ENCODE measurements at places on chromosomes 4 and X. TPM values are rescaled to one million over a fixed set of nuclear protein-coding genes. Genes with fewer than 3 reads are reported as not detected.

DNA sequence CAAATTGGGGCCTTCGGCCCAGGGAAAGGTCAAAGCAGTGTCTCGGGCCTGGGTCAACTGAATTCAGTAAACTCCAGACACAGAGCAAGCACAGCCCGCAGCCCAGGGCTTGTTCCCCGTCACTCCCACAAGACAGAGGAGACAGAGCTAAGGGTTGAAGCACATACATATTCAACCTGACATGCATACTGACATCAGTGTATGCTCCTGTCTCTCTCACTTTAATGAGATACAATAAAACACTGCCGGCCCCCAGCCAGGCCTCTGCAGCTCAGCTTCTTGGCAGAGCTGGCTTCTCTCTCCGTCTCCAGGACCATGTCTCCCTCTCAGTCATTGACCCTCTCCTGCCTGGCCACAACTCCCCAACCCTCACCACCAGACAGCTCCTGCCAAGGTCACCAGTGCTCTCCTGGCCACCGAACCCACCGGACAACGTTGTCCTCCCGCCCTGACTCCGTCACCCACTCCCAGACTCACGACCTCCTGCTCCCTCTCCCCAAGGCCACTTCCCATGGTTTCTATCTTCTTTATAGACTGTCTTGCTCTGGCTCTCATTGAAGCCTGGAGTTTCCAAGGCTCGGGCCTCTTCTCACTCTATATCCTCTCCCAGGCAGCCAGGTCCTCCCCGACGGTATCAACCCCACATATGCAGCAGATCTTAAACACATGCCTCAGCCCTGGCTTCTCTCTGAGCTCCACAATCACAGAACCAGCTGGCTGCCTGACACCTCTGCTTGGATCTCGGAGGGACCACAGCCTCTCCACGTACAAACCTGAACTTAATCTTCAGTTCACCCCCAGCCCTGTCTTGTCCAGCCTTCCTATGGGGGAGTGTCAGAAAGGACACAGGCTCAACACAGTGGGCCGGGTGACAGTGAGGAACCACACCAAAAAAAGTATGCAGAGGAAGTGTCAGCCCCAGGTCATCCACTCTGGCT lies 67.7 kb upstream of the C4orf50 start:
- no peaks in the 10 kb centered on the region for H3K36me3 ChIP-seq
- no peak overlapping the region for H3K4me3 ChIP-seq
- no peak overlapping the region for H3K27ac ChIP-seq
- H3K4me1 ChIP-seq = no peaks in the 10 kb centered on the region
- no peaks in the 10 kb centered on the region for H3K27me3 ChIP-seq
- DNase-seq = no peak

GRCh38 chrX:131830400-131831184 lies 192.5 kb upstream of the STK26 start:
- H3K27ac ChIP-seq = peak overlapping the region; percentile 9
- peaks cover 24% of the 10 kb centered on the region for H3K27me3 ChIP-seq
- H3K36me3 ChIP-seq = no peaks in the 10 kb centered on the region
- no peak overlapping the region for H3K4me3 ChIP-seq

DNA sequence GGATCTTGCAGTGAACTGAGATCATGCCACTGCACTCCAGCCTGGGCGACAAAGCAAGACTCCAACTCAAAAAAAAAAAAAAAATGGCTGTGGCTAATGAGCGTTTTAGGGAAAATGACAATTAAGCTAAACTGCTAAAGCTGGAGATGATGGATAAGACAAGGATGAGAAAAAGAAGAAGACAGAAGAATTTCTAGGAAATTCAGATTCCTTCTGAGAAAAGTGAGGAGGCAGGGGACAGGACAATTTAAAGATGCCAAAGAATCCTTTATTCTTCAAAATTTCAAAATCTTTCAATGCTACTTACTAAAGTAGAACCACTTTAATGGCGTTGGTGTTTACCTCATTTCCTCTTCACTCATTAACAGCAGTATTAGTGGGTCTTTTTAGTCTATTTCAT lies 7.7 kb downstream of the PALLD start:
- H3K4me3 ChIP-seq = no peak overlapping the region
- no peaks in the 10 kb centered on the region for H3K27me3 ChIP-seq
- no peaks in the 10 kb centered on the region for H3K4me1 ChIP-seq
- no peak for DNase-seq
- no peaks in the 10 kb centered on the region for H3K36me3 ChIP-seq

- no peak overlapping the region for H3K27ac ChIP-seq
- H3K4me1 ChIP-seq = peaks cover 7% of the 10 kb centered on the region
- DNase-seq = no peak
- no peak overlapping the region for H3K4me3 ChIP-seq
Observed at GRCh38 chrX:11269006-11269405, 24.2 kb upstream of the AMELX start.

- no peak for DNase-seq
- no peak overlapping the region for H3K27ac ChIP-seq
- no peaks in the 10 kb centered on the region for H3K4me1 ChIP-seq
- no peaks in the 10 kb centered on the region for H3K36me3 ChIP-seq
- no peak overlapping the region for H3K4me3 ChIP-seq
Observed at GRCh38 chrX:20595928-20596575, 329.3 kb upstream of the RPS6KA3 start.

DNA sequence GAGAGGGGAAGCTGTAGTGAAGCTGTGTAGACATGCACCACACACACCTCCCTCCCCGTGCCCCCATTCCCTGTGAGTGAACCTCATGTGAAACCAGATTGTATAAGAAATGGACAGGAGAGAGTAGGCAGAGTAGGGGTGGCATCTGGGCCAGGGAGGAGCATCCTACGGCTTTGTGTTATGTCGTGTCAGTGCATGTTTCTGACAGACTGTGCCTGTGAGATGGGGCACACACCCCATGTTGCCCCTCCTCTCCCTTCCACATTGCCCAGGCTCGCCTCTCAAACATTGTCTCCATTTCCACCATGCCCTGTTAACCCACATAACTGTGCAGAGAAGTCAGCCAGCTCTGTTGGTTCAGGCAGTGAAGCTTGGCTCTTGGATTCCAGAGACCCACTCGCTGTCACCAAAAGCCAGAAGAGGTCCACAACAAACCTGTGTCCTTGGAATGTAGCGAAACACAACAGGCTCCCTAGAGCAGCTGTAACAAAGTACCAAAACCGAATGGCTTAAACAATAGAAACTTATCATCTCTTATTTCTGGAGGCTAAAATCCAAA lies 56.1 kb downstream of the SLC9A6 start:
- no peak for DNase-seq
- H3K4me1 ChIP-seq = no peaks in the 10 kb centered on the region
- H3K27me3 ChIP-seq = no peaks in the 10 kb centered on the region
- peaks cover 2% of the 10 kb centered on the region for H3K36me3 ChIP-seq
- H3K27ac ChIP-seq = no peak overlapping the region
- no peak overlapping the region for H3K4me3 ChIP-seq

GRCh38 chr4:55635282-55635681 lies 816 bp downstream of the NMU start:
- H3K36me3 ChIP-seq = no peaks in the 10 kb centered on the region
- H3K27me3 ChIP-seq = peaks cover 37% of the 10 kb centered on the region
- DNase-seq = no peak
- no peak overlapping the region for H3K27ac ChIP-seq
- H3K4me1 ChIP-seq = peaks cover 4% of the 10 kb centered on the region

GRCh38 chr4:89906777-89907521 lies 12.3 kb downstream of the MMRN1 start:
- H3K27me3 ChIP-seq = no peaks in the 10 kb centered on the region
- DNase-seq = no peak
- H3K4me1 ChIP-seq = no peaks in the 10 kb centered on the region
- no peak overlapping the region for H3K27ac ChIP-seq
- no peak overlapping the region for H3K4me3 ChIP-seq
- H3K36me3 ChIP-seq = no peaks in the 10 kb centered on the region

DNA sequence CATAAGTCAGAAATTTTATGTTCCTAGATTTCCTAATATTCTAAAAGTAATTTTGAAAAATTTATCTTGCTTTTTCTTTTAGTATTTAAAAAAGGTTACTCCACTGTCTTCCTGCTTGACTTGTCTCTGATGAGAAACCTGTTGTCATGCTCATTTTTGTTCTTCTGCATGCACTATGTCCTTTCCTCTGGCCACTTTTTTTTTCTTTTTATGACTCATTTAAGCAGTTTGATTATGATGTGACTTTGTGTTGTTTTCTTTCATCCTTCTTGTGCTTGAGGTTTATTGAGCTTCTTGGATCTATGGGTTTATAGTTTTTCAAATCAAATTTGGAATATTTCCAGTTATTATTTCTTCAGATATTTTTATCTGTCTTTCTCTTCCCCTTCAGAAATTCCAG lies 12.0 kb upstream of the UFSP2 start:
- H3K4me1 ChIP-seq = no peaks in the 10 kb centered on the region
- no peaks in the 10 kb centered on the region for H3K27me3 ChIP-seq
- no peaks in the 10 kb centered on the region for H3K36me3 ChIP-seq
- no peak overlapping the region for H3K4me3 ChIP-seq
- H3K27ac ChIP-seq = no peak overlapping the region
- no peak for DNase-seq

GRCh38 chr4:170079981-170080380 lies 9.8 kb downstream of the AADAT start:
- H3K27me3 ChIP-seq = no peaks in the 10 kb centered on the region
- no peak overlapping the region for H3K4me3 ChIP-seq
- no peak overlapping the region for H3K27ac ChIP-seq
- H3K36me3 ChIP-seq = peaks cover 72% of the 10 kb centered on the region

- H3K27me3 ChIP-seq = no peaks in the 10 kb centered on the region
- no peak overlapping the region for H3K4me3 ChIP-seq
- H3K36me3 ChIP-seq = no peaks in the 10 kb centered on the region
Observed at GRCh38 chr4:6502747-6503465, 30.5 kb upstream of the PPP2R2C start.

DNA sequence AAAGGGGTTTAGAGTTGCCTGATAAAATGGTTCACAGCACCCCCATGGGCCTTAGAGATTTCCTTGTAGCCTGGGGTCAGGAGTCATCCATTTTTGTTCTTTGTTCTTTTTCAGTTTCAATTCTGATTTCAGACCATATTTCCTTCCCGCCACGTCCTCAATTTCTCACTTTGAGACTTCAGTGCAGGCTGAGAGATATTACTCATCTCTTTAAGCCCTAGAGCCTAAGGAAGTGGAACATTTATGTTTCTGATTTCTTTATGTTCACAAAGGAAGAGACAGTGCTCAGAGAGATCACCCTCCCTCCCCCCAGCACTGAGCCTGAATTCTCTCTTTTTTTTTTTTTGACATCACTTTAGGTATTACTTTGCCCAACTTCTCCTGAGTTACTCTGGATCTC lies 56.3 kb downstream of the MSN start:
- H3K27ac ChIP-seq = no peak overlapping the region
- H3K27me3 ChIP-seq = no peaks in the 10 kb centered on the region
- H3K36me3 ChIP-seq = peaks cover 3% of the 10 kb centered on the region
- DNase-seq = no peak
- no peaks in the 10 kb centered on the region for H3K4me1 ChIP-seq

DNA sequence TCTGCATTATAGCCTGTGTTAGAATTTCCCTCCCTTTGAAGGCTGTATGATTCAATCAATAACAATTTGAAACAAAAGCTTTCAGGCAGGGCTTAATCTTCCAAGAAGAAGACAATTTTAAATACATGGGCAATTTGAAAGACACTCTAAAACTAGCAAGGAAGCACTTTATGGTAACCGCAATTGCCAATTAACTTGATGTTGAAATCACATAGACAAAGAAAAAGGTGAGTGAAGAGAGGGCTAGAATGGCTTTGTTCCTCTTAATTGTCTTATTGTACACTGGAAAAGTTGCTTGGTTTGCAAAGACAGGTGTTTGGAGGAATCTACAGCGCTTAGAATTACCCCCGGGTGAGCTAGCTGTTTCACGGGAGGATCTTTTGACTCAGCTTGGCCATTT lies 74.4 kb upstream of the PRKX start:
- no peaks in the 10 kb centered on the region for H3K4me1 ChIP-seq
- H3K27ac ChIP-seq = no peak overlapping the region
- H3K36me3 ChIP-seq = no peaks in the 10 kb centered on the region

GRCh38 chr4:135338181-135338580 lies 1136.6 kb upstream of the PABPC4L start:
- DNase-seq = no peak
- no peak overlapping the region for H3K4me3 ChIP-seq
- no peak overlapping the region for H3K27ac ChIP-seq
- H3K27me3 ChIP-seq = no peaks in the 10 kb centered on the region

DNA sequence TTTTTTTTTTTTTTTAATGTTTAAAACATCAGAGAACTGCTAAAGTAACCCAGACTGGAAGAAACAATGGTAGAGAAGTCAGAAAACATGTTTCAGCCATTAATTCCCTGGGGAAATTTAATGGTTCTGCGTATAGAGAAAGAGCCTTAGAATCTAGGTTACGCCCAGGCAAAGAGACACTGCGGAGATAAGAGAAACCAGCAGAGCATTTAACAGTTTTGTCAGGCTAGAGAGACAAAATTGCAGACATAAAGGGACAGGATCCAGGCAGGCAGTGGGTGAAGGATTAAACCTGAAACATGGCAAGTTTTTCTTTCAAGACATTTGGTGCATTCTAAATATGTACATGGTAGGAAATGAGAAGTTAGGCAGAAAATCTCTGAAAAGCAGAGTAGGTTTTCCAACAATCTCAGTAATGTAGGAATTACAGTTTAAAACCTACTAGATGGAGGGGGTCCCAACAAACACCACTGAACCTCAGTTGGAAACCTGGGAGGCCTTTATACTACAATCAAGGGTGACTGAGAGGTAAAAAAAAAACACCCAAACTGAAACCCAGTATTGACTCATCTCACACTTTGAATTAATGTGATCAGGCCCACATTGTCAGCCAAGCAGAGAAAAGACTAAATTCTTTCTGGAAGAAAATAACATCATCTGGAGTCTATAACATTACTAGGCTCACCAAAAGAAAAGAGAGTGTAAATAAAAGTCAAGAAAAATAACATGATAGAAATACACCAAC lies 254.2 kb upstream of the NWD2 start:
- H3K27me3 ChIP-seq = no peaks in the 10 kb centered on the region
- H3K4me3 ChIP-seq = no peak overlapping the region
- no peaks in the 10 kb centered on the region for H3K36me3 ChIP-seq
- DNase-seq = no peak
- no peaks in the 10 kb centered on the region for H3K4me1 ChIP-seq

GRCh38 chr4:171793723-171794122 lies 19.5 kb upstream of the GALNTL6 start:
- H3K27ac ChIP-seq = no peak overlapping the region
- H3K36me3 ChIP-seq = no peaks in the 10 kb centered on the region
- no peaks in the 10 kb centered on the region for H3K4me1 ChIP-seq
- H3K27me3 ChIP-seq = no peaks in the 10 kb centered on the region
- H3K4me3 ChIP-seq = no peak overlapping the region
- DNase-seq = no peak

RGN gene
- 7.1 TPM for total RNA-seq

CLNK gene
- not detected for total RNA-seq

MSX1 gene
- 0.82 TPM for total RNA-seq

TRAPPC11 gene
- total RNA-seq = 80.1 TPM

YIPF7 gene
- not detected for total RNA-seq

UXT gene
- total RNA-seq = 98.9 TPM

MAGEA10 gene
- not detected for total RNA-seq

L1CAM gene
- 0.74 TPM for total RNA-seq

SOWAHB gene
- total RNA-seq = 2.0 TPM

CXXC4 gene
- 6.7 TPM for total RNA-seq

FGA gene
- 56.1 TPM for total RNA-seq
